BJ (cell line): ENCODE measurements at places on chromosomes 13 and 19.

GRCh38 chr13:105336706-105337576, 1198.5 kb downstream of the EFNB2 start:
- no peak for DNase-seq

DNA sequence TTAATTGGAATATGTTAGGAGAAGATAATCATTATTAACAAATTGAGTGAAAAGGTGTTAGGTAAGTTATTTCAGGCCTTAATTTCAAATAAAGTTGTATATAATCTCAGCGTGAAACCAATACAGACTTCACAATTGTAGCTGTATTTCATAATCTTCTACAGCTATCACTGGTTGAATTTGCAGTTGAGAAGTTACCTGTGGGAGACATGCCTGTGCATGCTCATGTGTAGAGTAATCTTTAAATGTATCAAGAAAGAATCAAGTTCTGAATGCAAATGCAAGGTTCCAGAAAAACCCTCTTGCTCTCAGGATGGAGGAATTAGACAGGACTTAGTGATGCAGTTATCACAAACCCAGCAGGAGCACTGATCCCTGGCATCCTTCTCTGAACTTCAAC, 938.4 kb upstream of the SLC10A2 start:
- no peak for DNase-seq

GRCh38 chr19:54684527-54684926, 21.7 kb downstream of the LILRB4 start:
- DNase-seq = no peak

DNA sequence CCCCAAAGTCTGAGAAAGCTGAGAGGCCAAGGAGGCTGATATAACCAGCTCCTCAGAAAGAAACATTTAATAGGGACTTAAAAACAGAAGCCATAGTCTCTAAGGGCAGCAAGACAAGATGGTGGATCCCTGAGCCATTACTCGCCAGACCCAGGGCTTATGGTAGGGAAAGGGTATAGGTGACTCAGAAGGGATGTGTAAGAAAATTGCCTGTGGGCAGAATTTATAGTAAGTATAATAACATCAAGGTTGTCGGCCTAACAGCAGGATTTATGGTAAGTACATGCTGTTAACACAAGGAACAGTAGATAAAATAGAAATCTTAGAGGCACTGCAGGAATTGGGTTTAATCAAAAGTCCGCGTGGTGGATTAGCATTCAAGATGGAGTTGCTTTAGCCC, 14.7 kb downstream of the KBTBD6 start:
- DNase-seq = no peak

GRCh38 chr19:5580161-5580571, 12.4 kb upstream of the TINCR start:
- DNase-seq = no peak

GRCh38 chr13:26991508-26992181, 180.0 kb downstream of the USP12 start:
- no peak for DNase-seq

GRCh38 chr19:16193466-16193865, 4.2 kb upstream of the AP1M1 start:
- DNase-seq = no peak

GRCh38 chr13:46861959-46862358, 34.9 kb downstream of the HTR2A start:
- no peak for DNase-seq
